ENCODE measurements at places on chromosomes 4 and X.

GRCh38 chr4:139509727-139510410, 46.1 kb downstream of the SETD7 start:
- DNase-seq, result no peak

DNA sequence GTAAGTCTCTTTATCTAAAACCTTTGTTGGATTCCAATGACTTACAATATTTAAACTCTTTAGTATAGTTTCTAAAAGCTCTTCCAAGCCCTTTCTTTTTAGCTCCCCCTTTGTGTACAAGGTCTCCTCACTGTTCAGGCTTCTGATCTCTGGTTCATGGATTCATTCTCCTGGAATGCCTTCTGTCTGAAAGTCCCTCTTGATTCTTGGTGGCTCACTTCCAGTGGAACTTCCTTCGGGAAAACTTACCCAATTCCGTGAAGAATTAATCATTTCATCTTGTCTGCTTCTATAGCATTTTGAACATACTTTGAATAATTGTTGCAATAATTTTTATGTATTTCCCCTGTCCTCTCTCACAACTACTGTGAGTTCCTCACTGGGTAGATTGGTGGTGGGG, 3.6 kb downstream of the ARHGAP24 start:
- no peak for DNase-seq

DNA sequence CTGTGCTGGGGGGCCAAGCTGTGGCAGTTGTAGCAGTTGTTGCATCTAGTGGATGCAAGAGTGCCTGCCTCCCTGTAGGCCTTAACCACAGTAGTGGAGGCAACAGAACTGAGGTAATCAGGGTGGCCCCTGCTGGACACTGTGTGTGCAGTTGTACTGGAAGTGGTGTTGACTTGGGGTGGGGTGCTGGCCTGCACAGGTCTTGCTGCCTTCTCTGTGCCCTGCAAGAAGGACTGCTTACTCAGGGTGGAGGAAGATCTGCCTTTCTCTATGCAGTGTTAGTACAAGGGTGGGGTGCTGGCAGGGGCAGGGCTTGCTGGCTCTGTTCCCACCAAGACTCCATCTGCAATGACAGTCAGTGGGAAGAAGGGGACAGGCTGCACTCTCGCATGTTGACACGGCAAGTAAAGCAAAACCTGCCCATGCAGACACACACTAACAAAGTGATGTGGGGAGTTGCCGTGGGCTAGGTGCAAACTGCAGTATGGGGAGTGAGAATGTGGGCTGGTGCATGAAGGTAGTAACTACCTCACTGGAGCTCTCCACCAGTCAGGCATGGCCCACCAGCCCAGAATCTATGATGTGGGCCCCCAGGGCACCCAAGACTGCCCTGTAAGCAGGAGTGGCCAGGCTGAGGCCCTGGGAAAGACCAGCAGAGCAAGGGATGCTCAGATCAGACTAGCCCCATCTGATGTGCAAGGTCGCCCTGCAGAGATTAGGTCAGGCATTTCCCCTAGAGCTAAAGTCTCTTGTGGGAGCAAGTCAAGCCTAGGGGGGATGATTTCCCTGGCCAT, 594.9 kb downstream of the TECRL start:
- DNase-seq, result no peak

GRCh38 chrX:38750551-38750950, 50.7 kb upstream of the MID1IP1 start:
- DNase-seq, result no peak

DNA sequence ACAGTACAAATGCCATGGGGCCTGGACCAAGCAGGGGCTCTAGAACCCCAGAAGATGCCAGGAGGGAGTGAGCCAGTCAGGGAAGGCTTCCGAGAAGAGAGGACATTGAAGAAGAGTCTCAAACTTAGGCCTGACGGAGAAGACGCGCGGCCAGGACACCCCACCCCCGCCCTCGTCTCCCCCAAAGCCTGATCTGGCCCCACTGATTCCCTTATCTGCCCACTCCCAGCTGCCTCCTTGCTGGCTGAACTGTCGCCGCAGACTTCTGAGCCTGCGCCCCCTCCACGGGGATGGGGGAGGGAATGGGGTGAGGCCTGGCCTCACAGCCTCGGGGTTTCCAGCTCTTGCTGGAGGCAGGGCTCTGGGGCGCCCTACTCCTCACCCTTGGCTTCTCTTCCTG, 3.6 kb upstream of the GATA1 start:
- no peak for DNase-seq

- DNase-seq, result no peak
Measured at GRCh38 chr4:107736037-107736436, 16.0 kb upstream of the PAPSS1 start.

GRCh38 chr4:148814030-148814429, 371.8 kb upstream of the NR3C2 start:
- no peak for DNase-seq

GRCh38 chr4:76198411-76199237, 15.0 kb downstream of the SCARB2 start:
- no peak for DNase-seq

GRCh38 chr4:150173982-150174398, 95.7 kb downstream of the DCLK2 start:
- no peak for DNase-seq

GRCh38 chr4:57607566-57608180, 497.5 kb upstream of the IGFBP7 start:
- no peak for DNase-seq

DNA sequence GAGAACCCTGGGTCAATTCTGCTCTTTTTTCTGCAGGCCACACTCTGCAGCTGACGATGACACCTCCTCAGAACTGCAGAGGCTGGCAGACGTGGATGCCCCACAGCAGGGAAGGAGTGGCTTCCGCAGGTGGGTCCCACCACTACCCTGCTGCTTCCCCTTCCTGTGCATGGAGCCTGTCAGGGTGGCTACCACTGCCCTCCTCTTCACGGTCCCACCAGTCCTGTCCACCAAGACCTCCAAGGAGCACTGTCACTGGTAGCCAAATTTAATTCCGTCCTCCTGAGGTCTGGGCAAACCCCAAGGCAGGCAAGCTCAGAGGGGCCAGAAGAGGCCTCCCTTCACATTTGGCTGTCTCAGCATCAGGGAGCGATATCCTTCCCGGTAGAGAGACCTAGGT, 4.2 kb downstream of the CNGA2 start:
- DNase-seq, result no peak

DNA sequence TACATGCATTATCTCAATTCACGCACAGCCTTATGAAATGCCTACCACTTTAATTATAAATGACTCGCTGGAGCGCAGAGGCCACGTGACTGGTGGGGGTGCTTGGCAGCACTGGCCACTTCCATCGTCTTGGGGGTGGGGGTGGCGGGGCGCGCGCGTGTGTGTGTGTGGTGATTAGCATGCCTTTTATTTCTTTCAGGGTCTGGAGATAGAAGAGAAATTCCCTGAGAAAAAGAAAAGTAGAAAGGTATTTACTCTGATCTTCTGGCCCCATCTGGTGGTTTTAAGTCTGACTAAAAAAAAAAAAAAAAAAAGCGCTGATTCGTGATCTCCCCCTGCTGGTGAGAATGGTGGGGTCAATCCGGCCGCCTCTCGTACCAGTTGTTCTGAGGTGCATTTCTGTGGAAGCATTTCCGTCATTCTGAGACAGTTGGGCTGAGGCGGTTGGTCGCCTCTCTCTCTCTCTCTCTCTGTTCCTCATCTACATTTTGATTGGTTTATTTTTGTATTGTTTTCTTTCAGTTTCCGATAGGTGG, at the start of gene CCNB3:
TSS of gene CCNB3 (plus strand) at position 402 of the 536 bp plus-strand sequence. CDS start 80,399 bp downstream, outside the sequence.
- peak; percentile 59 for DNase-seq

DNA sequence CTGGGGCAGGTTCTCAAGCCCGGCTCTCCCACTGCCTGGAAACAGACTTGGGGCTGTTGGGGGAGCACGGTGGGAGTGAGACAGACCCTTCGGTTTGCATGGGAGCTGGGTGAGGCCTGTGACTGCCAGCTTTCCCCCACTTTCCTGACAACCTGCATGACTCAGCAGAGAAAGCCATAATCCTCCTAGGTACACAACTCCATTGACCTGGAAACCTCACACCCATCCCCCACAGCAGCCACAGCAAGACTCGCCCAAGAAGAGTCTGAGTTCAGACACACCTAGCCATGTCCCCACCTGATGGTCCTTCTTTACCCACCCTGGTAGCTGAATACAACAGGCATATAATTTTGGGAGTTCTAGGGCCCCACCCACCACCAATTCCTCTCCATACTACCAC, 57.6 kb upstream of the UBQLN2 start:
- DNase-seq, result no peak

DNA sequence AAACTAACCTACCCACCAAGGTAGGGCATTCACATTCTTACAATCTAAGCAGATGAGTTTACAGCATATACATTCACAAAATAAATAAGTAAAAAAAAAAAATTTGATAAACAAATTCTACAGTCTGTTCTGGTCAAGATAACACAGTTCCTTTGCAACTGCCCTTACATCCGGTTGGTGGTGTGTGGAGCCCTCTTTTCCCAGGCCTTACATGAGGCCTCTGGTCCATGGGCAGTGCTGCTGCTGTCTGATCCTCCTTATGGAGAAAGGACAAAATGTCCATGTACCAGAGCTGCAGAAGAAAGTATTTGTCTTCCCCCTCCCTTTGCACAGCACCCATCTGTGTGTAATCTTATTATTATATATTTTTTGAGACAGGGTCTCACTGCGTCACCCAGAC, 2.2 kb upstream of the SEPTIN11 start:
- DNase-seq, result no peak

GRCh38 chrX:16606142-16606720, 43.7 kb upstream of the S100G start:
- DNase-seq, result no peak

- no peak for DNase-seq
Measured at GRCh38 chr4:70651864-70652506, 14.3 kb downstream of the JCHAIN start.
